ENCODE measurements at places on chromosomes 7 and 10. TPM values are rescaled to one million over a fixed set of nuclear protein-coding genes. Genes with fewer than 3 reads are reported as not detected.

Gene MYL10
- total RNA-seq: not detected

Gene MMP21
- 3.1 TPM for total RNA-seq

Gene VSTM2A
- not detected for total RNA-seq

Gene STK32C
- 9.9 TPM for total RNA-seq

Gene HOXA2
- total RNA-seq: 0.86 TPM

GRCh38 chr7:30225863-30226613, 58.4 kb upstream of the ZNRF2 start:
- peak; percentile 89 for DNase-seq

DNA sequence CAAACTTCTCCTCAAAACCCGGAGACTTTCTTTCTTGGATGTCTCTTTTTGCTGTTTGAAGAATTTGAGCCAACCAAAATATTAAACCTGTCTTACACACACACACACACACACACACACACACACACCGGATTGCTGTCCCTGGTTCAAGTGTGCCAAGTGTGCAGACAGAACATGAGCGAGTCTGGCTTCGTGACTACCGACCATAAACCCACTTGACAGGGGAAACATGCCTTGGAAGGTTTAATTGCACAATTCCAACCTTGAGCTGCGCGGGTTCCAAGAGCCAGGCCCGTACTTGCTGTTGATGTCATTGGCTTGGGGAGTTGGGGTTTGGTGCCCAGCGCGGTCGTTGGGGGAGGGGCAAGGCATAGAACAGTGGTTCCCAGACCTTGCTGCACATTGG, 1.7 kb downstream of the EGFR start:
- DNase-seq: no peak

GRCh38 chr10:11227103-11227502, 209.4 kb downstream of the CELF2 start:
- DNase-seq: no peak

- DNase-seq: no peak
These were observed 527.4 kb upstream of the VSTM2A start for GRCh38 chr7:54014765-54015164.

- DNase-seq: no peak
These were observed 9.4 kb upstream of the INPP5A start for GRCh38 chr10:132528064-132528691.

DNA sequence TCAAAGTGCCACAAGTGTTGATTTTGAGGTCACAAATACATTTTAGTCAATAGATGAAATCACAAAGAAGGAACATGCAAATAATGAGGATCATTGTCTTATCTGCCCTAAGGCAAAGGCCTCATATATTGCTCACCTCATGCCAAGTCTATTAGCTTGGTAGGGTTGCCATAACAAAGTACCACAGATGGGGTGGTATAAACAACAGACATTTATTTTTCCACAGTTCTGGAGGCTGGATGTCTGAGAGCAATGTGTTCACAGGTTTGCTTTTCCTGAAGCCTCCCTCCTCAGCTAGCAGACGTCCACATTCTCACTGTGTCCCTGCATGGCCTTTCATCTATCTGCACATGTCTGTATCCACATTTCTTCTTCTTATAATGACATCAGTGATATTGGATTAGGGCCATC, 59.6 kb downstream of the RELN start:
- no peak for DNase-seq

GRCh38 chr7:127514499-127514898, 70.9 kb downstream of the GCC1 start:
- DNase-seq: no peak

GRCh38 chr7:92841192-92841591, 4.8 kb upstream of the CDK6 start:
- no peak for DNase-seq

DNA sequence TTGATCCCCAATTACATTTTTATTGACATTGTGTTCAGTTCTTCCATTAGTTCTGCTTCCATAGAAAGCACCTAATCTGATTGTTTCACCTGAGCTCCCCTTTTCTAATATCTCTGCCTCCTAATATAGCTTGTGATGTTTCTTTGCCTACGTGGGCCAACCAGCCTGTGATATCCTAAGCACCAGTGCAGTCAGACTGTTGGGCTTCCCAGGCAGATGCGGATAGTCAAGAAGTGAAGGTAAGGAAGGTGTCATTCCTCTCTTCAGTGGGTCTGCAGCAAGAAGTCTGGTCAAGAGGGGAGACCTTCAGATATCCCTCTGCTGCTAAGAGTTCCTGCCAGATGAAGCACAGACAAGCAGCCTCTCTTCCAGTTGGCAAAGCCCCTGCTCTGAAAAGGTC, 16.2 kb upstream of the DGKI start:
- DNase-seq: no peak

GRCh38 chr7:218316-218715, 25.9 kb downstream of the FAM20C start:
- DNase-seq: peak; percentile 82

Measured in upper lobe of left lung (tissue), 6 donors.